ENCODE measurements at places on chromosomes 5 and 9.

GRCh38 chr9:93466416-93467061 is 13.2 kb upstream of the FAM120AOS start:
- no peak for DNase-seq

DNA sequence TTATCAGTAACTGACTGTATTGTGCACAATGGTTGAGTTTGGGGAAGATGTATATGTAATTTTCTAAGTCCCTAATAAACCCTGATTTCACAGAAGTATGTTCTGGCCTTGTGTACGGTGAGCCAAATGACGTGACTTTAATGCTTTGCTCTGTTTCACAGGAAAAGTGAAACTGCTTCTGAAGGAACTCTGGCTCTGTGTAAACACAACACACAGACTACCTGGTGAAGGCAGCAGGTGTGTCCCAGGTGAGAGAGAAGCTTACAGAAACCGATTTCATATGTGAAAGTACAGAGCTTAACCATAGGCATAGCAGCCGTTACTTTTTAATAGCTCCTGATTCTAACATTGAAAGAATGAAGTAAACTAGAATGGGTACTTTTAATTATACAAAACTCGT is 31.9 kb downstream of the ICE1 start:
- DNase-seq, result no peak

GRCh38 chr9:93001031-93001430 is 53.7 kb downstream of the FGD3 start:
- DNase-seq, result no peak

- DNase-seq, result no peak
Measured at GRCh38 chr5:151085517-151086041, 4.7 kb upstream of the TNIP1 start.

GRCh38 chr5:143605403-143606005 is 202.0 kb upstream of the NR3C1 start:
- DNase-seq, result peak; percentile 49

GRCh38 chr9:128276008-128276573 is at the start of gene SWI5:
SWI5 (plus strand) TSS chr9:128276276.
- peak; percentile 100 for DNase-seq

DNA sequence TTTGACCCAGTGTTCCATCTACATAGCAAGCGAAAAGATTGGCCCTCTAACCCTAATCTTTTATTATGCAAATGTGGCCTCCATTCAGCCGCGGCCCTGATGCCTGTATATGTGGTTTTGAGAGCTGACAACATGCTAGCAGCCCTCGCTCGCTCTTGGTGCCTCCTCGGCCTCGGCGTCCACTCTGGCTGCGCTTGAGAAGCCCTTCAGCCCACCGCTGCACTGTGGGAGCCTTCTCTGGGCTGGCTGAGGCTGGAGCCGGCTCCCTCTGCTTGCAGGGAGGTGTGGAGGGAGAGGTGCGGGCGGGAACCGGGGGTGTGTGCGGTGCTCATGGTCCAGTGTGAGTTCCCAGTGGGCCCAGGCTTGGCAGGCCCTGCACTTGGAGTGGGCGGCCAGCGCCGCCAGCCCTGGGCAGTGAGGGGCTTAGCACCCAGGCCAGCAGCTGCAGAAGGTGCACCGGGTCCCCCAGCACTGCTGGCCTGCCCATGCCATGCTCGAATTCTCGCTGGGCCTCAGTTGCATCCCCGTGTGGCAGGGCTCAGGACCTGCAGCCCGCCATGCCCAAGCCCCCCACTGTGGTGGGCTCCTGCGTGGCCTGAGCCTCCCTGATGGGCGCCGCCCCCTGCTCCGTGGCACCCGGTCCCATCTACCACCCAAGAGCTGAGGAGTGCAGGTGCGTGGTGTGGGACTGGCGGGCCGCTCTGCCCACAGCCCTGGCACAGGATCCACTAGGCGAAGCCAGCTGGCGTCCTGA is 757.5 kb upstream of the CTNND2 start:
- no peak for DNase-seq

- peak; percentile 5 for DNase-seq
Measured at GRCh38 chr9:129282272-129282671, 104.2 kb upstream of the IER5L start.

DNA sequence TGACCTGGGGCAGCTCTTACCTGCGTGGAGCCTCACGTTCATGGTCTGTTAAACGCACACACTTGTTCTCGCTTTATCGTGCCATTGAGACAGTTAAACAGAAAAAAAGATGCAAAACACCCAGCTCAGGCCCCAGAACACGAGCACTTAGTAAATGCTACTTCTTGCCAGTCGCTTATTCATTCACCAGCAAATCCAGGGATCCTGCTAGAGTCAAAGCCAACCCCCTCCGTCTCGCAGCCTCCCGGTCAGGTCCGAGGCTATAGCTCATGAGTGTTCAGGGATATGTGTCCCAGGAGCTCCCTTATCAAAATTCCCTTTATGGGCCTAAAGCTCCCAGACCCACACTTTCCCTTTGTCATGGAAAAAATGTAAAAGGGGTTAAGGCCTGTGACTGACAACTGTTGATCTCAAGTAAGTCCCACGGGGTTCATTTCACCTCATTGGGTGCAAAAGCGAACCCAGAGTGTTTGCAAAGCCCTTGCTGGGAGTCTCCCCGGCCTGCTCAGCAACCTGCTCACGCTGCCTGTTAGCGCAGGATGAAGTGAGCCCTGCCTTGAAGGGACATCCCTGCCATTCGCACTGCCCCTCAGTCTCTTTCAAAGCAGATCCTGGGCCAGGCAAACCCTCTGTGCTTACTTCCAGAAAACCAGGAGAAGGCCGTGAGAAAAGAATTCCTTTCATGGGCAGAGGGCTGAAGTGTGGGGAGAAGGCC is 40.7 kb downstream of the HRH2 start:
- no peak for DNase-seq

- DNase-seq, result no peak
Measured at GRCh38 chr9:86077276-86077675, 22.1 kb downstream of the GOLM1 start.

DNA sequence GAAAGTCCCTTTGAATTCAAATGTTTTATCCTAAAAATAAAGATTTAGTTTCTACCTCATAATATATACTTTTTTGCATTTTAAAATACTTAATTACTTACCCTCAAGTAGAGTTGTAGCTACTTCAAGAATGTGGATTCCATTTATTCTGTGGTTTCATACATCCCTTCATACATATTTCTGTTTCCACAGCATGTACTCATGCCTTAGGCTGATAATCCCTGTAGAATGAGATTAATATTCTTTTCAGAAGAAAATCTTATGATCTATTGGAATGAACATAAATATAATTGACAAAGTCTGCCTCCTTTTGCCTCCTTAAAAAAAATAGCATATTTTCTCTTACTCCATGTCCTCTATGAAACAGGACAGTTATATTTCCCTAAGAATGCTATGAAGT is 465.7 kb downstream of the DTWD2 start:
- DNase-seq, result no peak

GRCh38 chr9:78557540-78557939 is 260.6 kb downstream of the PSAT1 start:
- no peak for DNase-seq

DNA sequence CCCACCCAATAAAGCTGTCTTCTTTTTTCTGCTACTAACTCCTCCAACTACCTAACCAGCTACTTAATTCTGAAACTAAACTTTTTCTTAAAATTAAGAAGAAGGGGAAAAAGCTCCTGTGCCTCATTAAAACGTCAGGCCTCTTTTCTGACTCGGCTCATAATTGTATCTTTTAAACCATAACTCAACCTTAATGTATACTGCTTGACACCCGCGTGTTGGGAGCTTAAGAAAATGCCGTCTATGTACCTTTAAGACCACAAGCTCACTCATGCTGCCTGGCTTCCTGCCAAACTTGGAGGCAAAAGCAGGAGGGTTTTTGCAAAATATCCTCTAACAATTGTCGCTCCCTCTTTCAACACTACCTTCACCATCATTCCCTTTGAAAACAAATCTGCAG is 5.0 kb downstream of the EBF1 start:
- DNase-seq, result peak; percentile 54

DNA sequence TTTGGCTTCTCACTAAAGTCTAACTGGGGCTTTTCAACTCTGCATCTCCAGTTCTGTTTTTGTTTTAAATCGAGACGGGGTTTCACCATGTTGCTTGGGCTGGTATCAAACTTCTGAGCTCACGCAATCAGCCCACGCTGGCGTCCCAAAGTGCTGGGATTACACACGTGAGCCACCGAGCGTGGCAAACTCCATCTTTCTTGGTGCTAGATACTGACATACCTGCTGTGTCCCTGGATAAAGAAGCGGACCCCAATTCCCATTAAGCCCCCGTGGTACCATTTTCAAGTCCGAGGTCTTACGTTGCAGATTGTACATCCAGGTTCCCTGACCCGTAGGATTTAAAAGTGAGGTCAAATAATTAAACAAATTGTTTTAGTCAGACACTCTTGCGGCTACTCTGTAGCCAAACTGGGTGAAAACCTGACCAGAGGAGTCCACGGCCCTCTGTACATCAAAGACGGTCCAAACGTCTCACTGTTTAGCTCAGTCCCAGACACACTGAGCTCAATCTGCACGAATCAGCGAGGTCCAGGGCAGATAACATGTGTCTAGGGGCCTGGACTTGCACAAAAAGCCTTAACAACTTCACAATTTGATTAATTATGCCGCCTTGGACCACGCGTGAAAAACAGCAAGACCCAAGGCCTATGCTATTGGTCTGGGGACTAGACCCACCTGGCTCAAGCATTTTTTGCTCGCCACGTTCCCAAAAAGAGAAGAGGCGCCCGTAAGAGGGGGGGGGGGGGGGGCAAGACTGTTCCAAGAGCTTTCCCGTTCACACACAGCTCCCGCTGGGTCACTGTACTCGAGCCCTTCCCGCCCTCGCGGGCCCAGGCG is 727 bp upstream of the DNAJA1 start:
- DNase-seq, result peak; percentile 13

GRCh38 chr5:110625376-110625999 is 101.0 kb downstream of the TMEM232 start:
- no peak for DNase-seq

DNA sequence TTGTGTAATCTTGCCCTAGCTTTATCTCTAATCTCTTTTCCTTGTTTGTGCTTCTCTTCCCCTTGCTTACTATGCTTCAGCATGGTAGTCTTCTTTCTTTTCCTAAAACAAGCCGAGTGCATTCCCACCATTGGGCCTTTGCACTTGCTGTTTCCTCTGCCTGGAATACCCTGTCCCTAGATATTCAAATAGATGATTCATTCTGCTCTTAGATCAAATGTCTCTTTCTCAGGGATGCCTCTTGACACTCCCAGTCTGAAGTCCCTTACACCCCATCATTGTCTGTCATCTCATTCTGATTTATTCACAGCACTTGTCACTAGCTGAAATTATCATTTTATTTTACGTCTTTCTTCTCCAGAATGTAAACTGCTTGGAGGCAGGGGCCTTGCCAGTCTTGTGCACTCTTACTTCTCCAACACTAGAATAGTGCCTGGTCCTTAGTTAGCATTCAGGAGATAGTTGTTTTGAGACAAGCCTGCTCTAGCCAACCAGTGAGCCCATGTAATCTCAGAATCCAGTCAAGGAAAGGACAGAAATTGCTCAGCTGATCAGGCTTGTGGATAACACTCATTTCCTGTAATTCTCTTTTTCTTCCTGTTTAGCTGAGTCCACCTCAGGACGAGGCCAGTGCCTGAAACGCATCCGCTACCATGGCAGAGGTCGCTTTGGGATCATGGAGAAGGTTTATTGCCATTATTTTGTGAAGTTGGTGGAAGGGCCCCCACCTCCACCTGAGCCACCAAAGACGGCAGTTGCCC is 25.4 kb downstream of the MRPL22 start:
- no peak for DNase-seq

GRCh38 chr9:93861736-93862358 is 93.3 kb downstream of the BARX1 start:
- DNase-seq, result no peak

DNA sequence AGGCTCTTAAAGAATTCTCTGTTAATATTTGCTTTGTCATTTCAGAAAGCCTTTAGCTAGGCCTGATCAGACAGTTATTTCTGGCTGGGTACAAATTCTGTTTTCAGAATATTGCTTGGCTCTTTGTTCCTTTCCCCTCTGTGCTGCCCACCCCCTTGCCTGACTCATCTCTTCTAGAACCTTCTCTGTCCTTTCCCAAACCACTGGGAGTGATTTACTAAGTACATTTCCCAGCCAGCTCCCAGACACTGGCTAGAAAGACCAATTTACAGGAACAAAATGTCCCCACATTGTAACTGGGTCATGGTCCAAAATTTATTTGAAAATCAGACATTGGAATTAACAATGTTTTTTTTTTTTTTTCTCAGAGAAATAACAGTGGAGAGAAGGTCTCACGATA is 133.1 kb upstream of the MAP1B start:
- DNase-seq, result no peak

- no peak for DNase-seq
Measured at GRCh38 chr9:111897601-111898137, 1.1 kb downstream of the UGCG start.

GRCh38 chr9:126248680-126249079 is 77.9 kb upstream of the MVB12B start:
- DNase-seq, result no peak

DNA sequence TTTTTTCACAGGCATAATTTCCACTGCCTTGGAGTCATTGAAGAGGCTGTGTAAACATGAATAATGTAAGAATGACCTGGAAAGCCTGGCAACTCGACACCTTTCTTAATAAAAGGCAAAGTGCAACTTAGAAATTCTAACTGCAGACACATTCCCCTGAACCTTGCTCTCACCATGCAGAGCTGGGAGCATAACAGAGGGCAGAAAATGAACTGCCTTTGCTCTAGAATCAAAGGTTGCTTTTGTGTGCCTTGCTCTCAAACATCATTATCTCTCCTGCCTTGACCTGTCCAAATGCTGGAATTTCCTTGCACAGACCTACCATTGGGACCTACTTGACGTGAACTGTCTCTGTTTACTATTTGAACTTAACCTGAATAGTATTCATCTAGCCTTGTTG is 462.0 kb upstream of the ZNF462 start:
- DNase-seq, result no peak

- no peak for DNase-seq
Measured at GRCh38 chr5:81632679-81633078, 118.2 kb downstream of the SSBP2 start.

DNA sequence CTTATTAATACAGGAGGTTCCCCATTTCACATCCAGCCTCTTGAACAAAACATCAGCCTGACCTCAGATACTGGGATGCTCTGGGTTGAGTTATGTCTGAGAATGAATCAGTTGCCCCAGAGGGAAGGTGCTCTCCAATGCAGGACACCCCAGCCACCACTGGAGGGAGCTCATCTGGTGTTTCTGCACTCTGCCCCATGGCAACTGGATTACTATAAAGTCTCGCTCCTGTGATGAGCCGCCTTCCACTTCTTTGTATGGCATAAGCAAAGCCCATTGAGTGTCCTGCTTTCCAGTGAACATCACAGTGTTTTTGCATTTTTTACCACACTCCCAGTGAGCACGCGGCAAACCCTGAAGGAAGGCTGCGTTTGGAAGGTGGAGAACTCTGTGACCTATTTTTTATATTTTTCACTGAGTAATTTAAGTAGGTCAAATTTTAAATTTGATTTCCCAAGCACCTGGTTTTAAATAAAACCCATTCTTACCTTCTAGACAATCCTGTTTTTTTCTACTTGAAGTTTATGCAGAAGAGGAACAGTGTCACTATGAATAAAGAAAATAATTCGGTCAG is 176.9 kb upstream of the WWC1 start:
- peak; percentile 15 for DNase-seq
